ENCODE measurements at places on chromosomes 2 and 18.

GRCh38 chr2:227534714-227535113, 62.8 kb downstream of the AGFG1 start:
- H3K27ac ChIP-seq: no peak overlapping the region
- H3K4me1 ChIP-seq: peaks cover 3% of the 10 kb centered on the region
- no peak overlapping the region for H3K4me3 ChIP-seq
- no peaks in the 10 kb centered on the region for H3K27me3 ChIP-seq

GRCh38 chr18:52678034-52678433, 338.0 kb downstream of the DCC start:
- no peaks in the 10 kb centered on the region for H3K4me1 ChIP-seq
- no peak overlapping the region for H3K27ac ChIP-seq
- H3K4me3 ChIP-seq: no peak overlapping the region

DNA sequence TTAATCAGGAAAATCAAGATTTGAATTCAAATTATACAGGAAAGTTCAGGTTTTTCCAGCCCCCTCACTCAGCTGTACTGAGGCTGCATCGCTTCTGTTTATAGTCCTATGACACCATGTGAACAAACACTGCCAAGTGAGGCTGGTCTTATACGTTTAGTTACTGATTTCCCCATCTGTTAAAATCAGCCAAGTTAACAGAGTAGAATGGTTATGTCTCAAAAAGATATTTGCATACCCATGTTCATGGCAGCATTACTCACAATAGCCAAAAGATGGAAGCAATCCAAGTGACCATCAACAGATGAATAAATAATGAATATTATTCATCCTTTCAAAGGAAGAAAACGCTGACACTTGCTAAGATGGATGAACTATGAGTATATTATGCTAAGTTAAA, 43.8 kb downstream of the REEP1 start:
- H3K4me3 ChIP-seq: no peak overlapping the region
- no peaks in the 10 kb centered on the region for H3K4me1 ChIP-seq
- no peak for DNase-seq

GRCh38 chr2:31354837-31355236, 59.7 kb downstream of the XDH start:
- H3K27me3 ChIP-seq: peaks cover 41% of the 10 kb centered on the region
- no peaks in the 10 kb centered on the region for H3K36me3 ChIP-seq
- H3K27ac ChIP-seq: no peak overlapping the region

DNA sequence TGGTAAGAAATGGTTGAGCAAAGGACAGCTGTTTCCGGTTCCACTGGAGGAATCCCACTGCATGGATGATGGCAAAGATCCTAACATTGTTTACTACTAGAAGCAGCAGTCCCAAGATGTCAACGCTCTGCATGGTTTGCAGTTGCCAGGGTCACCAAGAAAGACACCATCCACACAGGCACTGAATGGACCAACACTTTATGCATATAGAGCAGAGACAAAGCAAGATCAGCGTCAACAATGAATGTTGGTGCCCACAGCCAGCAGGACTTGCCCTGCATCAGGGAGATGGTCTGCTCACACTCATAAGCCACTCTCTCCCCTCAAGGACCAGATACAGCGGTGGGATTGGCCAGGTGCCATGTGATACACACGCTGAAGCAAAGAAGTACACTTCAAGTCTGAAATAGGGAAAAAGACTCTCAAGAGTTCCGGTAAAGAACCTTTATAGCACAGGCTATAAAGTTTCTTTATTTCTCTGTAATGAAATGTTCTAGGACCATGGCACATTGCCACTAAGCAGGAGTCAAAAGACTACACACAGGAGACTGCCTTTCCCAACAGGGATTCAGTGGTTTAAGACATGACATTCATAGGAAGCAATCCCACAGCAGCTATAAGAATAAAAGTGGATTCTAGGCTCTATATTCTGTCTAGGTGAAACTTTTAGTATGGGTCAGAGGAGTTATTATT, 133.2 kb upstream of the EPHA4 start:
- H3K4me1 ChIP-seq: no peaks in the 10 kb centered on the region
- no peaks in the 10 kb centered on the region for H3K27me3 ChIP-seq
- no peaks in the 10 kb centered on the region for H3K36me3 ChIP-seq
- H3K4me3 ChIP-seq: no peak overlapping the region

GRCh38 chr2:22281033-22281432, 1103.9 kb upstream of the KLHL29 start:
- H3K36me3 ChIP-seq: no peaks in the 10 kb centered on the region
- DNase-seq: no peak
- no peaks in the 10 kb centered on the region for H3K4me1 ChIP-seq

DNA sequence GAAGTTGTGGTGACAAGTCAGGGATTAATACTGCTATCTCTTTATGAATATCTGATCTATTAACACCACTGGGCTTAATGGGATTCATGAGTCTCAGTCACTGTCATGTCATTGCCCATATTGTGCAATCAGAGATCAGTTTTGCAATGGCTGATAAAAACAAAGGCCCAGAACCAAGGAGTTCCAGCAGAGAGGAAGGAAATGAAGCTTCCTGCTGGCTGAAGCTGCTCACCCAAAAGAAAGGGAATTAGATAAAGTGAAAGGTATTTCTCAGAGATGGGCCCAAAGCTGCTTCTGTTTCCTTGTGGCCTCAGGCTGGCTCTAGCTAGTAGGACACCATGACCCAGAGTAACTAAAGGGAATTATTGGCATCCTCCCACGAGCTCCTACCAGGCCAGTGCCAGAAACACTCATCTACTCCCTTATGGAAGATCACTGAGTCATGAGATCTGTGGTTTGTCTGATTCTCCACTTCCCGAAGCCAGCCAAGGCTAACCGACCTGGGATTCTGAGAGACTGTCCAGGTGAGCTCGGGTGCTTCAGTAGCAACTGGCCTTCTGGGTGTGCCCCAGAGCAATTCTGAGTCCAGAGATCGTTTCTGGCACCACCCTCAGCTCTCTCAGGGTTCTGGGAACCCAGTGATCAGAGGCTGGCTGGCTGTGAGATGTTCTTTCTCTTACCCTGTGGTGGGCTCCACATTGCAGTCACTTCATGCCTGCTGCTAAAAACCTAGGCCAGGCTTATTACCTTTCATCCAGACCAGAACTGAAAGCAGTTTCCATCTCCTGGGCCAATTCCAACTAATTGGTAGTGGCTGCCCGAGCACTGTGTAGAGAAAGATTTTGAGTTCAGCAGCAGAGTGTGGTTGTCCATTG, 129.5 kb upstream of the PELI1 start:
- no peak overlapping the region for H3K27ac ChIP-seq
- H3K27me3 ChIP-seq: no peaks in the 10 kb centered on the region
- H3K4me1 ChIP-seq: peaks cover 12% of the 10 kb centered on the region
- no peak overlapping the region for H3K4me3 ChIP-seq

GRCh38 chr2:28327956-28328922, 64.4 kb upstream of the FOSL2 start:
- H3K36me3 ChIP-seq: peaks cover 14% of the 10 kb centered on the region
- no peak for DNase-seq
- H3K4me3 ChIP-seq: no peak overlapping the region
- no peak overlapping the region for H3K27ac ChIP-seq
- H3K4me1 ChIP-seq: peaks cover 25% of the 10 kb centered on the region
- H3K27me3 ChIP-seq: no peaks in the 10 kb centered on the region

DNA sequence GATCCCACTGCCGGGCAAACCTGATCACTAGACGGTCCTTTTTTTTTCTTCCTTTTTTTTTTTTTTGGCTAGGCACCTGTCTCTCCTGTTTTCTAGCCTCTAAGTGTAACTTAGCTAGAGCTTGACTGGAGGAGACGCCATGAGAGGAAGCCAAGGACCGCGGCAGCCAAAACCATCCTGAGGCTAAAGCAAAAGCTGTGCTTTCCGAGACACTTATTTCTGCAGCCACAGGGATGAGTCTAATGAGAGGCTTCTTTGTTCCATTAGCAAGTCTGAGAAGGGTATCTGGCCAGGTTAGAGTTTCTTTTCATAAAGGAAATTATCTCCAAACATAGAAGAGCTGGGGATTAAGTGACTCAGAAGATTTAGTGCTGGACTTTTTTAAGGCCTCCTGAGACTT, 7.3 kb upstream of the CXCR4 start:
- peak overlapping the region; percentile 39 for H3K27ac ChIP-seq
- no peak for DNase-seq
- H3K4me1 ChIP-seq: peaks cover 86% of the 10 kb centered on the region

- H3K36me3 ChIP-seq: no peaks in the 10 kb centered on the region
- H3K4me3 ChIP-seq: no peak overlapping the region
Measured at GRCh38 chr2:23656597-23656973, 270.3 kb downstream of the ATAD2B start.

DNA sequence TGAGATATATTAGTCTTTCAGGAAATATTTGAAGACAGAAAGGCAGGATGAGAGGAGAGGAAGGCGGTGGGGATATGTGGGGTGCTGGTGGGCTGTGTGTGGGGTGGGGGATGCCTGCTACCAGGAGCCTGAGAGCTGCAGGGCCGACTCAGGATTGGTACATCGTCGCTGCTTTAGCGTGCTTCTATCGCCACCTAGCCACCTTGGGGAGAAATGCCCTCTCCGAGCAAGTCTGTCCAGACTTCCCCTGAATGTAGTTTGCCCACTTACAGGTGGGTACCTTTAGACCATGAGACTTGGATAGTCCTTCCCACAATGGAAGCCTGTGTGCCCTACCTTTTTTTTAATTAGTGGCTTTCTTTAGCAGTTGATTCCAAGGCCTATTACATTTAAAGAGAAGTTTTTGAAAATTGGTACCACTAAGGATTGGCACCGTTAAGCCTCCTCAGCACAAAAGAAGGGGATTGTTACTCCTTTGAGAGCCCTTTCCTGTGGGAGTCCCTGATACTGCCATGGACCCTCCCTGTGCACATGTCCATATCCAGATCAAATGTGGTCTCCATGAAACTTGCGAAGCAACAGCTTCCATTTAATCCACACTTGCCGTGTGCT, 114.1 kb upstream of the NDUFV2 start:
- H3K4me3 ChIP-seq: no peak overlapping the region
- peaks cover 11% of the 10 kb centered on the region for H3K27me3 ChIP-seq
- H3K4me1 ChIP-seq: no peaks in the 10 kb centered on the region
- no peaks in the 10 kb centered on the region for H3K36me3 ChIP-seq

- peaks cover 2% of the 10 kb centered on the region for H3K36me3 ChIP-seq
- DNase-seq: no peak
- H3K27ac ChIP-seq: no peak overlapping the region
- H3K4me1 ChIP-seq: no peaks in the 10 kb centered on the region
- H3K27me3 ChIP-seq: no peaks in the 10 kb centered on the region
Measured at GRCh38 chr2:3296182-3296972, 81.2 kb downstream of the EIPR1 start.

GRCh38 chr2:242019344-242019743, 149.8 kb downstream of the RTP5 start:
- no peak for DNase-seq
- no peak overlapping the region for H3K27ac ChIP-seq
- H3K4me1 ChIP-seq: no peaks in the 10 kb centered on the region
- no peak overlapping the region for H3K4me3 ChIP-seq

GRCh38 chr2:227406177-227407031, 18.7 kb upstream of the SCYGR1 start:
- no peaks in the 10 kb centered on the region for H3K27me3 ChIP-seq
- no peak for DNase-seq
- peaks cover 20% of the 10 kb centered on the region for H3K4me1 ChIP-seq
- no peak overlapping the region for H3K27ac ChIP-seq
- H3K4me3 ChIP-seq: no peak overlapping the region
- no peaks in the 10 kb centered on the region for H3K36me3 ChIP-seq

- peak overlapping the region; percentile 100 for H3K27ac ChIP-seq
- H3K4me3 ChIP-seq: peak overlapping the region; percentile 94
Measured at GRCh38 chr18:12703664-12704063, 822 bp downstream of the PSMG2 start.

- H3K36me3 ChIP-seq: no peaks in the 10 kb centered on the region
- H3K4me1 ChIP-seq: peaks cover 7% of the 10 kb centered on the region
- DNase-seq: peak; percentile 80
- H3K27me3 ChIP-seq: no peaks in the 10 kb centered on the region
Measured at GRCh38 chr18:45974088-45974536, 7.0 kb upstream of the EPG5 start.

DNA sequence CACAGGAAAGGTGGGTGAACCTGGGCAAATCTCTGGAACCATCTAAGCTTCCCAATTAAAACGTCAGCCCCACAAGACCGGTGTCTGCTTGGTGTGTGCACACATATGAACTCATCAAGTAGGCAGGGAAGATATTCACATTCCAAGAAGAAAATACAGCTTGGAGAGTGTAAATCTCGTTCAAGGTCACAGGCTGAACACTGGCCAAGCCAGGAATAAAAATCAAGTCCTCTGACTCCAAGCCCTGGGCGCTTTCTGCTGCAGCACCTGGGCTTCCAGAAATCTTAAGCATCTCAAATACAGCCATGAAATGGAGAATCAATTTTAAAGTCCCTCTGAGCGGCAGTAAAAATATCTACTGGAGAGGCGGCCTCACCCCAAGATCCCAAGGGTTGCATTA, 150.9 kb downstream of the TWIST2 start:
- H3K27ac ChIP-seq: no peak overlapping the region
- H3K4me1 ChIP-seq: no peaks in the 10 kb centered on the region
- H3K36me3 ChIP-seq: no peaks in the 10 kb centered on the region
- DNase-seq: no peak
- peaks cover 3% of the 10 kb centered on the region for H3K27me3 ChIP-seq

DNA sequence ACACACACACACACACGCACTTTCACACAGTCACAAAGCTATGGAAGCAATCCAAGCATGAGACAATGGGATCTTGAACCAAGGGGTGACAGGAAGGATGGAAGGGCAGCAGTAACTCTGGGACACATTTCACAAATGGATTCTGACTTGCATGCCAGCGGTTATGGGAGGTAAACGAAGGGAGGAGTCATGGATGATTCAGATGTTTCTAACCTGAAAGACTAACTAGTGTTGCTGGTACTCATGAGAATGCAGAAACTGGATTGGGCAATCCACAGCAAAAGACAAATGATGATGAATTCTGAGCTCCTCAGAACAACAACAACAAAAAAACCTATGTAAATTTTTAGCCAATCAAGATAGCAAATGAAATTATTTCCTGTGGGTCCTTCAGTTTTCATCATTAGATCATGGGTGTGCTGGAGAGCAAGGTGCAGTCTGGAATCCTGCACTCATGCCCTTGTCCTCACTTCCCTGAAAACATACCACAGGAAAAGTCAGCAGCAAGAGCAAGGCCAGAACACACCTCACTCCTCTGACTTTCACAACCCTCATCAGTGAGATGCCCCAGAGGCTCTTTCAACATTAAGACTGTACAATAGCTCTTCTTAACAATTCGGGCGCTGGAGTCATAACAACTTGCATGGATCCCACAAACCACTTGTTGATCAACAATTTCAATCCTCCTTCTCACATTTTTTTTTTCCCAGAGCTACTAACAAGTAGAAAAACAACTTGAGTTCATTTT, 32.6 kb downstream of the ABCA12 start:
- H3K27ac ChIP-seq: no peak overlapping the region
- no peak for DNase-seq
- no peak overlapping the region for H3K4me3 ChIP-seq
- H3K36me3 ChIP-seq: no peaks in the 10 kb centered on the region

- H3K27me3 ChIP-seq: peaks cover 2% of the 10 kb centered on the region
- no peak overlapping the region for H3K27ac ChIP-seq
- no peak overlapping the region for H3K4me3 ChIP-seq
- peaks cover 14% of the 10 kb centered on the region for H3K4me1 ChIP-seq
- H3K36me3 ChIP-seq: peaks cover 10% of the 10 kb centered on the region
- DNase-seq: no peak
Measured at GRCh38 chr2:128469203-128469602, 150.5 kb upstream of the HS6ST1 start.

GRCh38 chr2:193331676-193332075, 1136.9 kb upstream of the TMEFF2 start:
- H3K36me3 ChIP-seq: no peaks in the 10 kb centered on the region
- no peak overlapping the region for H3K27ac ChIP-seq
- H3K4me1 ChIP-seq: no peaks in the 10 kb centered on the region
- no peaks in the 10 kb centered on the region for H3K27me3 ChIP-seq
- no peak overlapping the region for H3K4me3 ChIP-seq

GRCh38 chr2:5074733-5075132, 617.5 kb upstream of the SOX11 start:
- H3K27ac ChIP-seq: no peak overlapping the region
- H3K36me3 ChIP-seq: no peaks in the 10 kb centered on the region
- H3K4me3 ChIP-seq: no peak overlapping the region
- no peaks in the 10 kb centered on the region for H3K4me1 ChIP-seq
- no peaks in the 10 kb centered on the region for H3K27me3 ChIP-seq
